SJSA1 (cell line): ENCODE measurements at places on chromosomes 3 and 15. TPM values are rescaled to one million over a fixed set of nuclear protein-coding genes. Genes with fewer than 3 reads are reported as not detected.
A peak's percentile ranks its signal among the peaks of the same experiment; 100 is the strongest.

GRCh38 chr3:21331321-21331720 is 419.7 kb downstream of the ZNF385D start:
- no peak for DNase-seq

The USP4 gene
- total RNA-seq, result 7.8 and 11.5 TPM in 2 replicates

DNA sequence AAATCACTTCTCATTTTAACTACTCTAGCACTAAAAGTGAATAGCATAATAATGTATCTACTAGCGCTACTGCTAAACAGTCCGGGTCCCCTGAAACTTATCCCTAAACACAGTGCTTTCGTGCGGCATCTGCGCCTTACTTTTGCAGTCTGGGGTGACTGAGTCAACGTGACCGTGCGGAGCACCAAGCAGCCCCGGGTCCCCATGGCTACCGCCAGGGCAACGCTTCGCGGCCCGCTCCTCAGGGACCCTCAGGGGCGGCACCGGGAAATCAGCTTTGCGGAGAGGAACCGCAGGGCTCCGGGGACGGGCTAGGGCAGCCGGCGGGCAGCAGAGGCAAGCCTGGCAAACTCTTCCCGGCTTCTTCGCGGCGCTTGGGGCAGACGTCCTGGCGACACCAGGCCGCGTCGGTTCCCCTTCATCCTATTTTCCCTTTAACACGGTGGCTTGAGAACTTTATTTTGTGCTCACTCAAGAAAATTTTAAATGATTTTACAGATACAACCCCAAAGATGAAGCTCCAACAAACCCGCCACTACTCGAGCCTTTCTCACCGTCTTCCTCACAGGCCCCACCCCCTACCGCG is 757 bp upstream of the DIPK2A start:
- DNase-seq, result no peak

The EFCC1 gene
- 1.5 and 2.8 TPM in 2 replicates for total RNA-seq

- DNase-seq, result peak; percentile 59
Measured at GRCh38 chr3:39260957-39261356, 18.9 kb downstream of the CX3CR1 start.

The CPLX3 gene
- total RNA-seq, result 0.13 TPM in 1 of 2 replicates, not detected in the other

DNA sequence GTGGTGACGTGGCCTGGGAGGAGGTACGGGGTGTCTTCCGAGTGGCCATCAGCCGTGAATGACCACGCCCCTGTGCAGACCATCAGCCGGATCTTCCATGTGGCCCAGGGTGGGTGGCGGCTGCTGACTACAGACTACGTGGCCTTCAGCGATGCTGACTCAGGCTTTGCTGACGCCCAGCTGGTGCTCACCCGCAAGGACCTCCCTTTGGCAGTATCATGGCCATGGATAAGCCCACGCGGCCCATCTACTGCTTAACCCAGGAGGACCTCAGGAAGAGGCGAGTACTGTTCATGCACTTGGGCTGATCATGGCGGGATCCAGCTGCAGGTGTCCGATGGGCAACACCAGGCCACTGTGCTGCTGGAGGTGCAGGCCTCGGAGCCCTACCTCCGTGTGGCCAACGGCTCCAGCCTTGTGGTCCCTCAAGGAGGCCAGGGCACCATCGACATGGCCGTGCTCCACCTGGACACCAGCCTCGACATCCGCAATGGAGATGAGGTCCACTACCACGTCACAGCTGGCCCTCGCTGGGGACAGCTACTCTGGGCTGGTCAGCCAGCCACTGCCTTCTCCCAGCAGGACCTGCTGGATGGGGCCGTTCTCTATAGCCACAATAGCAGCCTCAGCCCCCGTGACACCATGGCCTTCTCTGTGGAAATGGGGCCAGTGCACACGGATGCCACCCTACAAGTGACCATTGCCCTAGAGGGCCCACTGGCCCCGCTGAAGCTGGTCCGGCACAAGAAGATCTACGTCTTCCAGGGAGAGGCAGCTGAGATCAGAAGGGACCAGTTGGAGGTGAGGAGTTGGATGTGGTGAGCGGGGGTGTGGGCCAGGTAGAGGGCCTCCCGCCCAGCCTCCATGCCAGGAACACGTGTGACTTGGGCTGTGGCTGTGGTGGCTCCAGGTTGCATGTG is 178.4 kb downstream of the TBC1D2B start:
- DNase-seq, result no peak

- DNase-seq, result no peak
Measured at GRCh38 chr3:88758676-88759075, 348.7 kb upstream of the EPHA3 start.

The NMB gene
- 1.7 TPM in 1 of 2 replicates, not detected in the other for total RNA-seq

The TGM5 gene
- 0.24 TPM in 1 of 2 replicates, not detected in the other for total RNA-seq

GRCh38 chr15:48579945-48580671 is 65.4 kb downstream of the FBN1 start:
- no peak for DNase-seq

GRCh38 chr3:16301507-16301906 is 36.5 kb downstream of the OXNAD1 start:
- no peak for DNase-seq

- DNase-seq, result peak; percentile 10
Measured at GRCh38 chr3:73622091-73622805, 2.5 kb downstream of the PDZRN3 start.

- DNase-seq, result no peak
Measured at GRCh38 chr15:38307861-38308641, 55.4 kb downstream of the SPRED1 start.

DNA sequence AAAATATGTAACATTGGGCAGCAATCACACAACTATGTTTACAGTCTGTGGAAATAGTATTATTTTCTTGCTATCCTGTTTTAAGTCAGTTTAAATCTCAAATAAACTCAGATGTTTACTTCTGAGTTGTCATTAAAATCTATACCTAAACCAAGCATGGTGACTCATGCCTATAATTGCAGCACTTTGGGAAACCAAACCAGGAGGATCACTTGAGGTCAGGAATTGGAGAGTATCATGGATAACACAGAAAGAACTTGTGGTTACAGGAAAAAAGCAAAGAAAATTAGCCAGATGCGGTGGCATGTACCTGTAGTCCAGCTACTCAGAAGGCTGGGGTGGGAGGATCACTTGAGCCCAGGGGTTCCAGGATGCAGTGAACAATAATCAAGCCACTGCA is 631.6 kb upstream of the EPHA6 start:
- DNase-seq, result no peak

DNA sequence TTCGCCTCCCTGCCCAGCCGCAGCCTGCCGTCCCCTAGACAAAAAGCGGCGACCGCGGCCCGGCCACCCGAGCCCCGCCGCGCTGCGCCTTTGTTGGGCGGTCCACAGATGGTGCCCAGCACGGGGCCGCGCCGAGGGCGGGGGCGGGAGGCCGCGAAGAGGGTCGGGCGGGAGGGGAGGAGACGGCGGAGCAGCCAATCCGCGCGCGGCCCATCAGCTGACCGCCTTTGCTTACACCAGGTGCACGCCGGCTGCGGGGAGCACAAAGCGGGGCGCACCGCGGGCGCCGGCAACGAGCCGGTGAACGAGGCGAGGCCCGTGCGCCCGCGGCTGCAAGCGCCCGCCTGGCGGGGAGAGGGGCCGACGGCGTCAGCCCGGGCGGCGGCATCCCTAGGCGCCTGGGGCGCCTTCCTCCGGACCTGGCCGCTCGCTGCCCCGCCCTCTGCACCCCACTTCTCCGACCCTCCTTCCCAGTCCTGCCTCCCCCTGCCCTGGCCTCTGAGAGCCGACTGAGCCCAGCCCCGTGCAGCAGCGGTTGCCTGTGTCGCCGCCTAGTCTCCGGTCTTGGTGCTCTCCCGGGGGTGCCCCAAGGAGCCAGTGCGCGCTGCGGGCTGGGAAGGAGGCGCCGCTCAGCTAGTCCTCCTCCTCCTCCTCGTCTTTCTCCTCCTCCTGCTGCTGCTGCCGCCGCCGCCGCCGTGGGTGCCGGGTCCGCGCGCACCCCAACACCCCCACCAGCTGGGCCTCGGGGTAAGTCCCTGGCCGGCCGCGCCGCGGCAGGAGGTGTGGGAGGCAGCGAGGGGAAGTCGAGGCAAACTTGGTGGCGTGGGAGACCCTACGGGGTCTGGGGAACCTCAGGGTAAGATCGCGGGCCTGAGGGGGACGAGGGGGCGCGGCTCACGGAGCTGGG is at the start of gene LRRN1:
Gene LRRN1, plus strand, starts transcription at position 259 of the 907 bp plus-strand sequence. CDS start 45,211 bp downstream, outside the sequence.
- no peak for DNase-seq

The THRB gene
- 1.5 and 3.2 TPM in 2 replicates for total RNA-seq

GRCh38 chr3:74001436-74001835 is 376.7 kb upstream of the PDZRN3 start:
- DNase-seq, result no peak

DNA sequence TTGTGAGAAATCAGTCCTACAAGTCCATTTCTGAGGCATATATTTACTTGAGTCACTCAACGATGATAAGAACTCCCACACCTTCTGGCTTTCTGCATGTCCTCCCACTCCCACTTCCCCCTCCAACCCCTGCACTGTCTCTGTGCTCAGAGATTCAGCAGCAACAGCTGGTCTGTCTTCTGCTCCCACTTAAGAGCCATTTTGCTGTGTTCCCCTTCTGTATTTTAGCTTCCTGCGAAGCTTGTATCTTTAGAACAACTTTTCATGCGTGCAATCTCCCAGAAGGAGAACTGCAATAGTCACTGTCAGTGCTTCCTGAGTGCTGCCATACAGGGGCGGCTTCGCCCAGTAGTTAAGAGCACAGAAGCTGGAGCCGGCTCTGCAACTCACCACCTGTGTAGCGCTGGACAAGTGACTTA is 90.0 kb upstream of the SPATA12 start:
- DNase-seq, result no peak

GRCh38 chr15:25171856-25172687 is 217.3 kb downstream of the SNRPN start:
- DNase-seq, result no peak

DNA sequence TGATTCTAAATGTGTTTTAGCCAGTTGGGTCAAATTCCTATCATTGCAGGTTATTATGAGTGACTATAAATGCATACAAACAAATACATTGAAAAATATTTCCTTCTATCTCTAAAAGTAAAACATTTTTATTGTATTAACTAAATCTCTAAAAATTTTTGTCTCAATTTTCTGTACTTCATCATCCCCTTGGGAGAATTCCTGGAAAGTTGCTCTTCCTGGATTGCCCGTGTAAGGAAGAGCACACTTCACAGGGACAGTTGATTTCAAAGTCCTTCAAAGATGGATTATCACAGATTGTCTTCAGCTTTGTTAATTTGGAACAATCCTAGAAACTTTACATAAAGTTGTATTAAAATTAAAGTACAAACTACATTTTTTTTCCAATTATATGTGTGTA is 595.6 kb downstream of the ROBO1 start:
- DNase-seq, result no peak

GRCh38 chr3:111737047-111737705 is 121.9 kb upstream of the PHLDB2 start:
- no peak for DNase-seq

The EIF2B5 gene
- total RNA-seq, result 49.5 and 62.3 TPM in 2 replicates

GRCh38 chr3:158770741-158771350 is 31.0 kb upstream of the MFSD1 start:
- DNase-seq, result no peak

GRCh38 chr15:47351501-47351900 is 365.8 kb upstream of the SEMA6D start:
- DNase-seq, result no peak

- DNase-seq, result no peak
Measured at GRCh38 chr15:38609097-38609738, 44.6 kb upstream of the RASGRP1 start.

GRCh38 chr3:124765197-124765840 is 35.1 kb downstream of the UMPS start:
- DNase-seq, result no peak

- DNase-seq, result no peak
Measured at GRCh38 chr3:170204509-170204908, 17.7 kb upstream of the PRKCI start.

DNA sequence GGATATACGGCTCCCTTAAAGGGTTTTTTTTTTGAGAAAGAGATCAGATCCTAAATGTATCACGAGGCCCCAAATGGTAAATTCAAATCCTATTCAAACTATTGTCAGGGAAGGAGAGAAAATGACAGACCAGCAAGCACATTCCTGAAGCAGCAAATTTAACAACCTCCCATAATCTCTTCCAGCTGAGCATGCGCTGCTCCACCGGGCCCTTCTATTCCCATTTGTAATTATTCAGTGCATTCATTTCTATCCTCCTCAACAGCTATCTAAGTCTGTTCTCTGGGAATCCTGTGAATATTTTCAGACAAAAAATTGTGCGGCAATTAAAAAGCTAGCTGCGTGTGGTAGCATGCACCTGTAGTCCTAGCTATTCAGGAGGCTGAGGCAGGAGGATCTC is 43.2 kb downstream of the MAGI1 start:
- DNase-seq, result no peak

- DNase-seq, result no peak
Measured at GRCh38 chr3:182981038-182981380, 671 bp upstream of the DCUN1D1 start.

GRCh38 chr3:111885578-111885977 is 26.5 kb downstream of the PHLDB2 start:
- DNase-seq, result no peak

GRCh38 chr15:28273468-28273867 is 48.5 kb downstream of the HERC2 start:
- no peak for DNase-seq

The SLC9C1 gene
- not detected in 2 replicates for total RNA-seq

GRCh38 chr3:177443469-177443868 is 246.2 kb upstream of the TBL1XR1 start:
- DNase-seq, result peak; percentile 44

DNA sequence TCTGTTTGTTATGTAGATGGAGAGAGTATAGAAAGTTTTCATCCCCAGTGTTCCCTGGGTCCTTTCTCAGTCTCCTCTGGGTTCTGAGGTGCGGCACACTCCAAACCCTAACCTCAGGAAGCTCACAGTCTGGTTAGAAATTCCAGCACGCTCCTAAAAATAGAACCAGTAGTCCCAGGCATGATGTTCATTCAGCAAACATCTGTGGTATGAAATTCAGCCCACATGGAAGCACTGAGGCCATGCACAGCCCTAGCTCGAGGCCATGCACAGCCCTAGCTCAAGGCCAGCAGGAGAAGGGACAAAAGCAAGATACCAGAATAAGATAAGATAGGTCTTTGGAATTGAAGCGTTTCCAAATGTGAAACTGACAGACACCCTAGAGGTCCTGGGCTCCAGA is 82.3 kb upstream of the OXTR start:
- peak; percentile 77 for DNase-seq

- no peak for DNase-seq
Measured at GRCh38 chr3:11671648-11672100, 28.0 kb upstream of the VGLL4 start.

GRCh38 chr3:19749448-19750017 is 184.5 kb downstream of the EFHB start:
- no peak for DNase-seq

GRCh38 chr15:74291101-74292071 is 55.3 kb downstream of the CCDC33 start:
- peak; percentile 60 for DNase-seq

The SI gene
- total RNA-seq, result not detected in 2 replicates

The PLCB2 gene
- 34.8 and 61.9 TPM in 2 replicates for total RNA-seq

DNA sequence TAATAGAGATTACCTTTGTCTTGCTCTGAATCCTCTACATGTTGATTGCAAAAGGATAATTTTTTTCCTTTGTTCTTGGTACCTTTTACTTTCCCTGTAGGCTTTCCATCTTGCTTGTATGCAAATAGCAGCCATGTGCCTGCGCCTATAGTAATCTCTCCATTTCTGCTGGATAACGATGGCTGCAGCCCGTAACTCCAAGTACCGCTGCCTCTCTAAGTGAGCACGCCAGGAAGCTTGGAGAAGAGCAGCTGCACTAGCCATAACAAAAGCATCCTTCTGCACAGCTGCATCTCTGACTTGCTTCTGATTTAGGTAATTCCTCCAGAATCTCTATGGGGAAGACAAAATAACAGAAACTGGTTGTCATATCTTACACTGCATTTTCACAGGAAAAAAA is 89.3 kb downstream of the NR2E3 start:
- DNase-seq, result no peak
